Osteoblast (primary cell): ENCODE measurements at places on chromosomes 2 and 18. TPM values are rescaled to one million over a fixed set of nuclear protein-coding genes. Genes with fewer than 3 reads are reported as not detected.

DNA sequence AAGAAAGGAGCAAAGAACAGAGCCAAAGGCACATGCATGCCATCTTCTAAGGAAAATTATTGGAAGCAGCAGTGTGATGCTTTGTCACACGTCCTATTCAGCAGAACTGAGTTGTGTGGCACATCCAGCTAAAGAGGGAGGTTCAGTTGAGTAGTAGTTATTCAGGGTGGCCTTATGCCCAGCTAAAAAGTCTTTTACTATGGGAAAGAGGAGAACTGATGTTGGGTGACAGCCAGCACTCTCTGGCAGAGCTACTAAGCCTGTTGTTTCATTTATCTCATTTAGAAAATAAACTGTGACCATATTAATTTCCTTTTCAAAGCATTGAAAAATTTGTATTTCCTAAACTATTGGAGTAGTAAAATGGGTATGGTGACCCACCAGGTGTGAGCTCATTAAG is 18.5 kb downstream of the ITGA6 start:
- H3K27ac ChIP-seq: no peak overlapping the region
- no peak overlapping the region for H3K4me3 ChIP-seq
- no peaks in the 10 kb centered on the region for H3K27me3 ChIP-seq
- peaks cover 10% of the 10 kb centered on the region for H3K4me1 ChIP-seq
- DNase-seq: no peak
- no peaks in the 10 kb centered on the region for H3K36me3 ChIP-seq

- H3K27ac ChIP-seq: no peak overlapping the region
- no peaks in the 10 kb centered on the region for H3K27me3 ChIP-seq
- no peak overlapping the region for H3K4me3 ChIP-seq
- DNase-seq: no peak
Measured at GRCh38 chr18:69978732-69979715, 31.4 kb upstream of the CD226 start.

The SLC40A1 gene
- total RNA-seq: 10.9 and 13.6 TPM in 2 replicates

The POMC gene
- 0.59 and 2.2 TPM in 2 replicates for total RNA-seq

The CREB1 gene
- 32.1 and 38.4 TPM in 2 replicates for total RNA-seq

- H3K36me3 ChIP-seq: no peaks in the 10 kb centered on the region
- no peaks in the 10 kb centered on the region for H3K4me1 ChIP-seq
- H3K27ac ChIP-seq: no peak overlapping the region
- H3K4me3 ChIP-seq: no peak overlapping the region
Measured at GRCh38 chr2:144824306-144825080, 304.6 kb upstream of the ZEB2 start.

- no peak overlapping the region for H3K4me3 ChIP-seq
- H3K27ac ChIP-seq: no peak overlapping the region
- no peaks in the 10 kb centered on the region for H3K4me1 ChIP-seq
- no peaks in the 10 kb centered on the region for H3K36me3 ChIP-seq
Measured at GRCh38 chr2:212665948-212666347, 127.3 kb upstream of the ERBB4 start.

The PFN4 gene
- 0.88 TPM in 1 of 2 replicates, not detected in the other for total RNA-seq

- DNase-seq: no peak
- no peaks in the 10 kb centered on the region for H3K4me1 ChIP-seq
- no peaks in the 10 kb centered on the region for H3K36me3 ChIP-seq
- no peaks in the 10 kb centered on the region for H3K27me3 ChIP-seq
- no peak overlapping the region for H3K27ac ChIP-seq
- H3K4me3 ChIP-seq: no peak overlapping the region
Measured at GRCh38 chr2:8019934-8020333, 661.9 kb upstream of the ID2 start.

GRCh38 chr2:7017671-7018281 is 100.6 kb downstream of the RNF144A start:
- H3K4me3 ChIP-seq: no peak overlapping the region
- no peak overlapping the region for H3K27ac ChIP-seq
- DNase-seq: no peak
- H3K27me3 ChIP-seq: no peaks in the 10 kb centered on the region

The ZNF804A gene
- under 0.01 TPM in 1 of 2 replicates, not detected in the other for total RNA-seq

The OBSL1 gene
- total RNA-seq: 60.4 and 65.9 TPM in 2 replicates

DNA sequence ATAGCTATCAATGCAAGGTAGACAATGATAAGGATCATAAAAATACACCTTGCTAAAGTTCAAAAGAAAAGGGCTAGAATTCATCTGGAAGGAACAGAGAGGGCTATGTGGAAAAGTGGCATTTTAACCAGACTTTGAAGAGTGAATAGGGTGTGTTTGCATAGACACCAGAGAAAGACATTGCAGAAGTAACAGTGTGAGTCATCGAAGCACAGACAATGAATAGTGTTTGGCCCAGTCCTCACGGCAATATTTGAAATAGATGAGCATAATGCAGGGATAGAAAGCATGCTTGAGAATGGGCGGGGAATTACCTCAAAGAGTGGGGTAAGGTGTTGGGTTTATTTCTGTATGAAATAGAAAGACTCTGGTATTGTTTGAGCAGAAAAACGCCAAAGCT is 24.2 kb downstream of the MYT1L start:
- H3K4me1 ChIP-seq: no peaks in the 10 kb centered on the region
- no peaks in the 10 kb centered on the region for H3K36me3 ChIP-seq
- H3K27ac ChIP-seq: no peak overlapping the region
- no peak for DNase-seq
